Endothelial cell (in vitro differentiated cells): ENCODE measurements at places on chromosomes 13 and 19. TPM values are rescaled to one million over a fixed set of nuclear protein-coding genes. Genes with fewer than 3 reads are reported as not detected.
A peak's percentile ranks its signal among the peaks of the same experiment; 100 is the strongest.

ITGBL1 gene
- not detected for total RNA-seq

KASH5 gene
- 0.26 TPM for total RNA-seq

ZNF570 gene
- 9.5 TPM for total RNA-seq

GET3 gene
- 77.9 TPM for total RNA-seq

FAM83E gene
- 0.64 TPM for total RNA-seq

SPACA4 gene
- not detected for total RNA-seq

CYP4F8 gene
- not detected for total RNA-seq

- no peaks in the 10 kb centered on the region for H3K4me1 ChIP-seq
- H3K27ac ChIP-seq, result no peak overlapping the region
- no peak overlapping the region for H3K4me3 ChIP-seq
- DNase-seq, result no peak
Measured at GRCh38 chr13:35260316-35260715, 216.2 kb downstream of the MAB21L1 start.

DNA sequence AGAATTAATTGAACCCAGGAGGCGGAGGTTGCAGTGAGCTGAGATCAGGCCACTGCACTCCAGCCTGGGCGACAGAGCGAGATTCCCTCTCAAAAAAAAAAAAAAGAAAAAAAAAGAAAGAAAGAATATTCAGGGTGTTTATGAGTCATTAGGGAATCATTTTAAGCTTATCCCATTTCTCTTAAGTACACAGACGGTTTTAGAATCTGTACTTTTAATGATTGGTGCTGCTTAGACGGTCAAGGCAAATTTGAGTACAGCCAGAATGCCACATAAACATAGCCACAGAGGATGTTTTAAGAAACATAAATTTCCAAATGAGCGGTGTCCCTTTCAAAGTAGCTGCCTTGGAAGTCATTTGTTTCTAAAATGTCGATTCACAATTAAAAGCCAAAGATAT, 2.6 kb downstream of the SPRYD7 start:
- H3K27me3 ChIP-seq, result no peaks in the 10 kb centered on the region
- H3K36me3 ChIP-seq, result no peaks in the 10 kb centered on the region
- H3K27ac ChIP-seq, result no peak overlapping the region
- no peak for DNase-seq
- peaks cover 7% of the 10 kb centered on the region for H3K4me1 ChIP-seq

DNA sequence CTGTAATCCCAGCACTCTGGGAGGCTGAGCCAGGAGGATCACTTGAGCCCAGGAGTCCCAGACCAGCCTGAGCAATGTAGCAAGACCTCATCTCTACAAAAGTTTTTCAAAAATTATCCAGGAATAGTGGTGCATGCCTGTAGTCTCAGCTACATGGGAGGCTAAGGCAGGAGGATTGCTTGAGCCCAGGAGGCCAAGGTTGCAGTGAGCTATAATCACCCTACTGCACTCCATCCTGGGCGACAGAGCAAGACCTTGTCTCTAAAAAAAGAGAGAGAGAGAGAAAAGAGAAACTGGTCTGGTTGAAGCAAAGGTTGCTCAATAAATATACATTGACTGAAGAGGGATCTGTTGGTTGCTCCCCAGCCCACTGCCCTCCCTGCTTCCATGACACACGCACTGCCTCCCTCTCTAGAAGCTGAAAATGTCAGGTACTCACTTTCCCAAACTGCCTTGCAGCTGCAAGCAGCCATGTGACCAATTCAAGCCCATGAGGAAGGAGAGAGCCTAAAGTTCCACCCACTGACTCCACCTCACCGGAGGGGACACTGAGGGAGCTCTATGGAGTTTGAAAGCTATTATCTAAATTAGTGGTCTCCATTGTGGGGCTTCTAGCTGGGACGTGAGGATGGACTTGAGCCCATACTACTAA, 14.0 kb downstream of the CEACAM16 start:
- no peak overlapping the region for H3K27ac ChIP-seq
- H3K36me3 ChIP-seq, result peaks cover 9% of the 10 kb centered on the region
- peaks cover 12% of the 10 kb centered on the region for H3K4me1 ChIP-seq
- no peak for DNase-seq

DNA sequence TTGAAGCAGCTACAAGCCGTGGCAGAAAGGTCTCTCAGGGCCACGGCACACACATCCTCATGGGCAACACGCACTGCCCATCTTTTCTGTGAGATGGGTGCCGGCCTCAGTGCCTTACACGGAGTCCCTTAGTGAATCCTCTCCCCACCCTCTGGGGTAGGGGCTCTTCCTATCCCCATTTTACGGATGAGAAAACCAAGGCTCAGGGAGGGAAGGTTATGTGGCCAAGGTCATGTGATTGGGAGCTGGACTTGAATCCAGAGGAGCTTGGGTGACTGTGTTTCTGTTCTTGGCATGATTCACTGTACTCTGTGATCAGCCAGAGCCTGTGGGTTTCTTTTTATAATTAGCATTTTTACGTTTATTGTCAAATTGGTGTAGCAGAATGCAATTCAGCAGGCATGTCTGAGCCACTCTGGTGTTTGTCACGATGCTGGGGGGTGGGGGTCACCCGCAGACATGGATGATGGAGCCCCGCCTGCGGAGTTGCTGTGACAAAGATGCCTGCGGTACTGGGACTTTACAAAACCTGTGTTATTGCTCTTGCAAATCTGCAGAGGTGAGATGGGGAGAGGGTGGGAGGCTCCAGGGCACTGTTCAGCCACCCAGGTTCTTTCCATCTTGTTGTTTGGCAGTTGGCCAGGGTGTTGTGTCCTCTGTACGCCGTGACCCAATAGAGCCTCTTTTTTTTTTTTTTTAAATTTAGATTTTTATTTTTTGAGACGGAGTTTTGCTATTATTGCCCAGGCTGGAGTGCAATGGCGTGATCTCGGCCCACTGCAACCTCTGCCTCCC, 4.5 kb downstream of the SCN1B start:
- H3K27ac ChIP-seq, result no peak overlapping the region
- peaks cover 24% of the 10 kb centered on the region for H3K27me3 ChIP-seq
- DNase-seq, result no peak

- no peak for DNase-seq
- H3K27ac ChIP-seq, result no peak overlapping the region
- peaks cover 3% of the 10 kb centered on the region for H3K4me1 ChIP-seq
- no peak overlapping the region for H3K4me3 ChIP-seq
Measured at GRCh38 chr13:97385146-97385545, 48.8 kb upstream of the RAP2A start.

DNA sequence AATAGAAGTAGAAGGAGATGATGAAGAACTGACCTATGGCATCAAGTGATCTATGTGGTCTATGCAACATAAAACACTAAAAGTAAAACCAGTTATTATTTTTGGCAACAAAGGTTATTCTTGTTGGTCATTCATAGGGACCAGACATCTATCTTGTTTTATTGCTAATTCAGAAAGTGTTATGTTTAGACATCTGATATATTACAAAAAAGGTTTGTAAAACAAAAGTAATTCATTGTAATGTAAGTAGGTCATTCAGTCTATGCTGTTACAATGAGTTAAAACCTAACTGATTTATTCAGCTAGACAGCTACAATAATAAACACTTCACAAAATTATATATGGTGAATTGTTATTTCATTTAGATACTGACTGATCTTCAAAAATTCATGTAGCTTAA, 461.9 kb downstream of the PCDH17 start:
- no peaks in the 10 kb centered on the region for H3K36me3 ChIP-seq
- no peak for DNase-seq
- H3K27ac ChIP-seq, result no peak overlapping the region
- no peaks in the 10 kb centered on the region for H3K27me3 ChIP-seq
- no peak overlapping the region for H3K4me3 ChIP-seq

DNA sequence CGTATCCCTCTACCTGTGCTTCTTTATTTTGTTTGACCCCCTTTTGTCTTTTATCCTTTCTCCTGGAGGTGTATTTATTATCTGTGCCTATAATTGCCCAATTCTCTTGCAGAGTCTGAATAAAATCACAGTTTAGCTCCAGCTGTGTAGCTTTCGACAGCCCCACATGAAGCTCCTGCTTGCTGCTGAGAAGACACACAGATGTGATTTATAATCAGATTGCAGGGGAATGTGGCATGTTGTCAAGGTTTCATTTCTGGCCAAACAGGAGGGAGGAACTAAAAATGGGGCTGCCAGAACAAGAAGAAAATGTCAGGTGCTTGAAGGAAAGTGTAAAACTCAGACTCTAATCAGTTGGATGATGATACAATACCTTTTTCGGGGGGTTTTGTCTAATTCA, 22.7 kb downstream of the CCNA1 start:
- no peaks in the 10 kb centered on the region for H3K4me1 ChIP-seq
- H3K27me3 ChIP-seq, result peaks cover 3% of the 10 kb centered on the region
- no peak overlapping the region for H3K27ac ChIP-seq
- no peaks in the 10 kb centered on the region for H3K36me3 ChIP-seq

- no peaks in the 10 kb centered on the region for H3K27me3 ChIP-seq
- no peak overlapping the region for H3K27ac ChIP-seq
- H3K4me1 ChIP-seq, result peaks cover 18% of the 10 kb centered on the region
- no peak overlapping the region for H3K4me3 ChIP-seq
Measured at GRCh38 chr19:23799321-23799720, 40.6 kb upstream of the ZNF681 start.

- H3K4me3 ChIP-seq, result peak within 1 kb of the TSS; percentile 97
- DNase-seq, result peak; percentile 55
- H3K27ac ChIP-seq, result peak within 1 kb of the TSS; percentile 81
- peaks cover 2% of the 10 kb centered on the region for H3K27me3 ChIP-seq
- peaks cover 21% of the 10 kb centered on the region for H3K4me1 ChIP-seq
- H3K36me3 ChIP-seq, result peaks cover 21% of the 10 kb centered on the region
Measured at GRCh38 chr19:33796164-33796875, at the start of gene KCTD15. Gene KCTD15, plus strand, starts transcription at chr19:33796870. Its CDS starts 3,585 bp downstream, at chr19:33800455.

- peaks cover 15% of the 10 kb centered on the region for H3K36me3 ChIP-seq
- H3K27me3 ChIP-seq, result peaks cover 23% of the 10 kb centered on the region
- DNase-seq, result no peak
Measured at GRCh38 chr19:6736917-6737283, 480 bp downstream of the GPR108 start.

DNA sequence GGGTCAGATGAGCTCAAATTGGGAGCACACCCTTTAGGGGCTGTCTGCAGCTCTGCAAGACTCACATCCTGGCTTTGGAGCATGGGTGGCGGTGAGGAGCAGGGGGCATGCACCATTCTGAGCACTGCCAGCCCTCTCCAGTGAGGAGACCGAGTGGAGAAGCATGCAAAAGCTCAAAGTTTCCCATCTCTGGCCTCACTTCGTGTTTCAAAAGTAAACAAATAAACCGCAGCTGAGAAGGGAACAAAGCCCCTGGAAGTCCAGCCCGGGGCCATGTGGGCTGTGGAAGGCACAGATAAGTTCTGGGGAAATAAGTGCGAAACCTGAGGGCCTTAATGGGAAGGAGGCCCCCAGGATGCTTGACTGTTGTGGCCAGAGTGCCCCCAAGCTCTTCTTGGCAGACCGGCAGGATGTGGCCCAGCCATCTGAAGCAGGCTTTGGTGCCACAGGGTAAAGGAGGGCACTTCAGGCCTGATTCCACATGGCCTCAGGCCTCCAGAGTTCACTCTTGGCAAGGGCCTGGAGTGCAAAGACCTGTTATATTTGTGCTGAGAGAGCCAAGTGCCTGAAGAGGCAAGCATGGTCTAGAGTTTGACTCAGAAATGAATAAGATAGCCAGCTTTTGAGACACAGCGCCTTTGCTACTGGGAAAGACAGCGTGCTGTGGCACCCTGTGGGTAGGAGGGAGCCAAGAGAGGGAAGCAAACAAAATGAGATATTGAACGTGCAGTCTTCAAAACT, 1.2 kb downstream of the MEDAG start:
- no peak overlapping the region for H3K4me3 ChIP-seq
- peaks cover 17% of the 10 kb centered on the region for H3K27me3 ChIP-seq
- peaks cover 19% of the 10 kb centered on the region for H3K4me1 ChIP-seq
- peaks cover 4% of the 10 kb centered on the region for H3K36me3 ChIP-seq

- H3K4me3 ChIP-seq, result no peak overlapping the region
- H3K27me3 ChIP-seq, result no peaks in the 10 kb centered on the region
- no peaks in the 10 kb centered on the region for H3K36me3 ChIP-seq
- peaks cover 22% of the 10 kb centered on the region for H3K4me1 ChIP-seq
- H3K27ac ChIP-seq, result peak overlapping the region; percentile 89
Measured at GRCh38 chr13:92346046-92346445, 880.6 kb upstream of the GPC6 start.

DNA sequence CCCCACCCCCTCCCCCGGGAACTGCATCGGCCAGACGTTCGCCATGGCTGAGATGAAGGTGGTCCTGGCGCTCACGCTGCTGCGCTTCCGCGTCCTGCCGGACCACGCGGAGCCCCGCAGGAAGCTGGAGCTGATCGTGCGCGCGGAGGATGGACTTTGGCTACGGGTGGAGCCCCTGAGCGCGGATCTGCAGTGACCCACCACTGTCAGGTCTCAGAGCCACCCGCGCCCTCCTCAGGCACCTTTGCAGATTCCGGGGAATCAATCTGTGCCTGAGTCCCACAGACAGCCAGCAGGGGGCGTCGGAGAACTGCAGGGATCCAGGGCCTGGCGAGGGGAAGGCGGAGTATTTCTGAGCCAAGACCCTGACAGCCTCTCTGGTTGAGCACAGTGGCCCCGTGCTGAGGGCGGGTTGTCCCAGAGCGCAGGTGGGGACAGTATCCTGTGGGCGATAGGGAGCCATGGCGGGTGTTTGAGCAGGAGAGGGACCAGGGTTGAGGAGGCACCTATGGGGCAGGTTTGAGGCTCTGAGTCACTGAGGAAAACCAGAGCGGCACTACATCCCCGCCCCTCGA, 30.4 kb upstream of the CYP4F8 start:
- peak; percentile 46 for DNase-seq
- H3K36me3 ChIP-seq, result peaks cover 10% of the 10 kb centered on the region
- H3K27ac ChIP-seq, result no peak overlapping the region
- H3K4me3 ChIP-seq, result no peak overlapping the region

GRCh38 chr19:56088497-56089215, 32.4 kb downstream of the ZNF787 start:
- H3K4me3 ChIP-seq, result no peak overlapping the region
- no peak for DNase-seq
- peaks cover 10% of the 10 kb centered on the region for H3K27me3 ChIP-seq
- H3K4me1 ChIP-seq, result no peaks in the 10 kb centered on the region
- no peak overlapping the region for H3K27ac ChIP-seq

DNA sequence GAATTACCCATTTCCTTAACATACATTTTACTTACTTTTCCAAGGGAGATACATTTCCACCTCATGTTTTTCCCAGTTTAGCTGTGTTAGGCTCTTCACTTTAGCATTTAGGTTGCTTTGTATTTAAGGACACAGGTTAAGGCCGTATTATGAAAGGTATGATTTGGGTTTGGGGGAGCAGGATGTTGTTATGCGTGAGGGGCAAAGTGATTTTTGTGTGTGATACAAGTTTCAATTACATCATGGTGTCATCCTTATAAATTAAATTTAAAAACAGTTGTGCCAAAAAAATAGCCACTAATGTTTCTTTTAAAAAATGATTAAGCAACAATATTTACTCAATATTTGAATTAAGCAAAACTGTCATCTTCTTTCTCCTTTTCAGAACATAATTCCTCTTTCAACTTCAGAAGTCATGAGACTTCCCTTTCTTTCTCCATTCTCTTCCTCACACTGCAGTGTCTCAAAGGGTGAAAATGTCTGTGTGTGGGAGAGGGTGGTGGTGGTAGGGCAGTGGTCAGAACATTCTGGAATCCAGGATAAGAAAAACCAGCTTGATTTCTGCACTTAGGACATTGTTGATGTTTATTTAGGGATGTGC, 126.2 kb downstream of the KCNRG start:
- no peak for DNase-seq
- no peak overlapping the region for H3K27ac ChIP-seq
- no peaks in the 10 kb centered on the region for H3K36me3 ChIP-seq

- H3K36me3 ChIP-seq, result no peaks in the 10 kb centered on the region
- no peak overlapping the region for H3K27ac ChIP-seq
- DNase-seq, result no peak
- H3K27me3 ChIP-seq, result peaks cover 10% of the 10 kb centered on the region
- H3K4me1 ChIP-seq, result peaks cover 15% of the 10 kb centered on the region
Measured at GRCh38 chr19:55554302-55554701, 9.0 kb upstream of the SBK3 start.
